Stimulated activated CD4-positive, alpha-beta T cell treated with anti-CD3 and anti-CD28 coated beads, TNF-alpha, amount 100 ng/mL, for 1 hour (primary cell): ENCODE measurements at places on chromosomes 3 and 15.

DNA sequence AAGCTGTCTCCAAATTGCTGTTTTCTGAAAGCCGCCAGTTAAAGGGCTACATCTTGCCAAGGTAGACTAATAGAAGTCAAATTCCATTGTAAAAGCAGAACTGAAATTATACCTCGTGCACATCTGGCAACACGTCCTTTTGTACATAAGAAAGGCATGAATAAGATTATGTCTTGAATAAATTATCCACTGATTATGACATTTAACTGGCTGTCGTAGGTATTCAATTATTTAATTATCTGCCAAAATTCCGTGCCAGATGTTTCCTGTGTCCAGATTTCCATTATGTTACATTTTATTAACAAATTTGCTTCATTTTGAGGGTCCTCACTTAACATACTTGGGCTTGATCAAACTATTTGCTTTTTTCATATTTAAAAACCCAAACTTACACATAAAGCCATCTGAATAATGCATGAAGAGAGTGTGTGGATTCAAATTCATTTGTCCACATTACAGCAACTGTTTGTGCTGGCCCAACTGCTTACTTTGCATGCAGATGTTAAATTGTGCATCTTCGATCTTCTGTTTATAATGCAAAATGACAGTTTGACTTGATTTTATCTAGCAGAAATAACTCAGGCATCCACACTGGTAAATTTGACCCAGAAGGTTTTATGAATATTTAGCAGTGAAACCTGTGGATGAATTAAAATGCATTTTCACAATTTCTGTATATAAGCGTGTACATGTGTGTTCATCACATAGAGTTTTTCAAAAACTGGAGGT is 701.5 kb downstream of the ZNF385D start:
- no peak for DNase-seq

DNA sequence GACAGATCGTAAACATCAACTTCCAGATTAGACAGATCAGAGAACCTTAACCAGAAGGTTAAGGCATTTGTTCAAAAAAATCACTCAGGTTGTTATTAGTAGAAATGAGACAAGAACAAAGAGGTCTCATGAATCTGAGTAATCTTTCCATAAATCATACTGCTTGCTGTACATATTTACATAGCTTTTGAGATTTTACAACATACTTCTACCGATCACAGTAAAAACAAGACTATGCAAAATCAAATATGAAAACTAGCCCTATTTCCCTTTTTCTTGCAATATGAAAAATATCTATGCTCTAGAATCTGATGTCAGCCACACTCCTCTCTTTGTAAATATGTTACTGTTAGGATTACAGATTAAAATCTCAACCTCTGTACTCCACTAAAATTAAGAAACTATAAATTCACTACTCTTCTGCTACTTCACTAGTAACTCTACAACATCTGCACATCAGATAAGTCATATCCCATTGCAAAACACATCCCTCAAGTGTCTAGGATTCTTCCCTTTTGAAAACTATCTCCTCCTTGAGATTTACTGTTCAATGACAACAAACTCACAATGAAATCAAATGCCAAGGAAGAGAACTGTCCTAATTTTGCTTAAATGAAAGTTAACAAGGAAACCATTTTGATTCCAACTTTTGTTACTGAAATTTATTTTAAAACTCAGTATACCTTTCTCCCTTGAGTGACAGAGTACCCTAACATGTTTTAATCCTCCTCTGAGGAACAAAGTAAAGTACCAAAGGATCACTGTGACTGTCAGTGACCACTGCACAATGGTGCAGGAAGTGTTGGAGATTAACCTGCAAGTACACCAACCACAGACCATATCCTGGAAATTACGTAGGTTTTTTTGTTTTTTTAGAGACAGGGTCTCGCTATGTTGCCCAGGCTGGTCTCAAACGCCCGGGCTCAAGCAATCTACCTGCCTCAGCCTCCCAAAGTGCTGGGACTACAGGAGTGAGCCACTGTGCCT is 12.8 kb downstream of the DCUN1D1 start:
- DNase-seq: no peak

- DNase-seq: no peak
Observed at GRCh38 chr3:120693439-120694171, 11.6 kb upstream of the HGD start.

DNA sequence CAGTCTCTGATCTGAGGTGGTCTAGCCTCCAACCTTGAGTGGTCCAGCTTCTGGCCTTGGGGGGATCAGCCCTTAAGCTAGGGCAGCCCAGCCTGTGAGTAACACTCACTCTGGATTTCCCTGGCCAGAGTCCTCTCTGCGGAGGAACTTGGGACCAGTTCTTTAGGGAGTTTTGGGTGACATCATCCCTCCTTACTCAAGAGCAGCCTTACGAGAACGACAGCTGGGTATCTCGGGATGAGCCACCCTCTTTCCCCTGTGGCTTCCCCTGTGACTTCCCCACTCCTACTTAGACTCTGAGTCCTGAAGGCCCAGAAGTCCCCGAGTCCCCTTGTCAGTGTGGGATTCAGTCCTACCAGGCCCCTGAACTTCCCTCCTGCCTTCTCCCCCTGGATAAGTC is 10.2 kb upstream of the PLXND1 start:
- DNase-seq: no peak

- no peak for DNase-seq
Observed at GRCh38 chr15:77650265-77650664, 17.6 kb upstream of the LINGO1 start.

DNA sequence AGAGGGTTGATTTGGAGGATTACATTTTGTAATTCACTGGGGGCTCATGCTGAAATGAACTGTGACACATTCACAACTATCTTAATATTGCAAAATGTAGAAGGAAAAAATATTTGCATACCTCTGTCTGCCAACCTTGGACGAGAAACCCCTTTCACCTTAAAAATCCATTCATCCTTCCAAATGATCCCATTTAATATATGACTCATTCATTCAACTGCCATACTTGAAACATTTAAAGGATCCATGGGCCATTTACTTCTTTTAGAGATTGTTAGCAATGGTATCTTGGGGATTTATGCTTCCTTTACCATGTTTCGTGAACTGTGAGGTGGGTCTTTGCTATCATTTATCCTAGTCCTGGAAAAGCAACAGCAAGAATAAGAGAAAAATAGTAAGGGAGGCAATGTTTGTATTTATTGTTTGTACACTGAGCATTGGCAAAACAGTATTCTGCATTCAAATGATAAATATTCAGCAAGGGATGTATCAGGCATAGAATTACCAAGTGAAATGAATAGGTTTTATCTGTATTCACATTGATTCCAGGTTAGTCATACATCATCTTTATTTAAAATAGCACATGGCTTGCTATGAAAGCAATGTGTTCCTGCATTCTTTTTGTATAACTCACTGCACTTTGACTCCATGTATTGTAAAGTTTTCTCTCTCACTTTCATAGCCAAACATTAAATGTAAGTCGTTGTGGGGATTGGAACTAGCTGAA is 378.1 kb downstream of the NSUN3 start:
- DNase-seq: no peak

- no peak for DNase-seq
Observed at GRCh38 chr3:110736332-110736731, 335.3 kb upstream of the NECTIN3 start.

DNA sequence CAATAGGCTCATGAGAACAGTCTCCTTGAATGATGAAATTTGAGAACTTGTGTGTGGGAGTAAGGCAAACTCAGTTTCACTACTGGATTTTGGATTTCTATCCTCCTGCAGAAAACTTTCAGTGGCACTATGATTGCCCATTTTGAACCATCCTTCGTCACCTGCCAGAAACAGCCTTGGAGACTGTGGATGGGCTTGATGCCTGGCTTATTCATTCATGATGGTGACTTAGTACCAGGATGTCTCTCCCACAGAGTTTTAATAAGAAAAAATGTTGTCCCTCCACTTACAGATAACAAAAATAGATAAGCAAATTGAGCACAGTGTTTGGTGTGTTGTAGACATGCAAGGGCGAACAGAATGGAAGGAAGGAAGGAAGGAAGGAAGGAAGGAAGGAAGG is 53.5 kb upstream of the CPNE4 start:
- no peak for DNase-seq
